ENCODE measurements at places on chromosomes 7 and 10.

- DNase-seq: no peak
Observed at GRCh38 chr10:71575934-71576801, 143.4 kb downstream of the C10orf105 start.

DNA sequence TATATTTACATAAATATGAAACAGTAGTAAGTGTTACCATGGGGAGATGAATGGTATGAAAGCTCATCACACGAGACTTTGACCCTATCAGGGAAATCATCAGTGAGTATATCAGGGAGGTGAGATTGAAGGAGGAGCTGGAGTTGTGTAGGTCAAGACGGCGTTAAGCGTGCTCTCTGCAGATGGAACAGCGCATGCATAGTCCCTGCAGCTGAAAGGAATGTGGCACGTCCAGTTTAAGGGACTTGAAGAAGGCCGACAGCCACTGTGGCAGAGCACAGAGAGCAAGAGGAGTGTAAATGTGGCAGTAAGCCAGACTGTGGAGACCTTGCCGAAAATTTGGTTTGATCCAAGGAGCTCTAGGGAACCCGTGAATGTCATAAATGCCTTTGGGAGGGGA, 38.9 kb downstream of the POU6F2 start:
- DNase-seq: no peak

DNA sequence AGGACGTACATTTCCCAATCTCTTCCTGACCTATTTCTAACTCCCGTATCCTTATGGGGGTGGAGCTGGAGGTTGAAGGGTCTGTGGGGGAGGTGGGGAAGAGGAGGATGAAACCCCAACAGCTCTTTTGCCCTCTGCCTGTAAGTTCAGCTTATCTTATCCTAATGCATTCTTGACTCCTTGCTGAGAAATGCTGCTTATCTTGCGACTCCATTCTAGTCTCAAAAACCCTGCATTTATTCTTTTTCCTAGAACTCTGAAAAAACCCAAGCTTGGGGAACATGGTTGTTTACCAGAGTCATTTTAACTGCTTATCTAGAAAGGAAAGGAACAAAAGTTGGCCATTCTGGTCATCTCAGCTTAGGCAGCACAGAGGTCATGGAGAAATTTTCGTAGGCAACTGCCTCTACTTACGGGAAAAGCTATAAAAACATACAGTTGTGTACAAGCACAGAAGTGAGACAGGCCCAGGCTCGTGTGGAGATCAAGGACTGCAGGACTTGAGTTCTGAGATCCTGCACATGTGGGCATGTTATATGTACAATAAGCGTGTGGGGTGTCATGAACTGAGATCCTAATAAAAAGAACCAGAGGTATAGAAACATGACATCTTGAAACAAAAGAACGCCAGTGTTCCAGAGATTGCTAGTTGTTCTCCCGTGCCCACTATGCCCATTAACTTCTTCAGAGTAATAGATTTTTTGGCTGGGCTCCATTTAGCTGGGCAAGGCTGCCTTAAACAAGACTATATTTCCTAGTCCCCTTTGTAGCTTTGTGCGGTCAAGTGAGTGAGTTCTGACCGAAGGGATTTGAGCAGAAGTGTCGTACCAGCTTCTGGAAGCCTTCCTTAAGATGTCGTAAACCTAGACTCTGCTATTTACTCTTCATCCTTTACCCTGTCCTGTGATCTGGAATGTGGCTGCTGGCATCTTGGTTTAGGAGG, 9.6 kb downstream of the INMT start:
- no peak for DNase-seq

DNA sequence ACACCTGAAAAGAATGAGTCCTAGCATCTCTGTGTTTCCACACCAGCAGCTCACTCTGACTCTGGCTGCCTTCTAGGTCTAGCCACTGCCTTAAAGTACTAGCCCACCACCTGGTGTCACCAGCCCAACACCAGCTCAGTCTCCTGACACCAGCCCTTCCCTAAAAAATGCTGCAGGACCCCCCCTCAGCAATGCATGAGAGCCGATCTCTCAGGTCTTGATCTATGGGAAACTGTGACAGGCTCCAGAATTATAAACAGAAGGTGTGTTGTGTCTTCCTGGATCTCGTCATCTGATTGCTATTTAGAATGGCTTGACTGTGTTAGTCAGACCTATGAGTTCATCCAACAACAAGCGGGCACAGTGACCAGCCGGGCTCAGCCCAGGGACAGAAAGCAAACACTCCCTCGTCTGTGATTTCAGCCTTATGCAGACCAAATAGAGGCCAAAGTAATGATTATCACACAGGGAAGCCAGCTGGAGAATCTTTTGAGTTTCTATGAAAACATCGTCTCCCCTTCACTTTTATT, 66.6 kb downstream of the CUBN start:
- no peak for DNase-seq

- DNase-seq: no peak
Observed at GRCh38 chr10:4181621-4182049, 396.6 kb upstream of the KLF6 start.

GRCh38 chr10:80465839-80466590, 11.9 kb downstream of the TSPAN14 start:
- DNase-seq: no peak

DNA sequence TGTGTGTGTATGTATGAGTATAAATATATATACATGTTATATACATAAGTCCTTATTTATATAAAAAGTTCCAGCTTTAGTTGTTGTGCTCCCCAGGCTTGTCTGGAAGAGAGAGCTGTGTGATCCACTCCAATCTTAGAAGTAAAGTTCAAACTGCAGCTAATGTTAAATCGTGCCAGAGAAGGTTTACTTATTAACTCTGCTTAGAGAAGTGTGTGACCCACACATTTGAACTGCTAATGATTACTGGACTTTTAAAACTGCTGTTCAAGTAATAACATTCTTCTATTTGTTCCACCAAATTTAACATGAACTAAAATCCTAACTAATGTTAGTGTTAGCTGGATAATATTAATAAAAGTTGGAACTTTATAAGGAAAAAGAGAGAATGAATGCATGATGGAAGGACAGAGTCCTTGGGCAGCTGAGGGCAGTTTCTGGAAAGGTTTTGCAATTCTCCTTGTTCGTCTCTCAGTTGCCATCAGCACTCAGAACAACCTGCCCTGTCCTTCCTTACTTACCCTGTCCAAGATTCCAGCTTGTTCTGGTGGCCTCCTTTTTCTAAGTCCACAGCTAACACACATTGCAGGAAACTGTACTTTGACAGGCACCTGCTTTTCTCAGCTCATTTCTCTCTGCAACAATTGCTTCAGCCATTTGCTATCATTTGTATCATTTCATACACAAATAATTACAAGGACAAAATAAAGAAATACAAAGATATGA, 162.6 kb downstream of the FAM107B start:
- no peak for DNase-seq

Measured in GM18507 (cell line).